Hematopoietic multipotent progenitor cell treated with erythropoietin and hydrocortisone succinate and interleukin-3 and kit ligand, for 6 days (in vitro differentiated cells): ENCODE measurements at places on chromosomes 2 and 18.

DNA sequence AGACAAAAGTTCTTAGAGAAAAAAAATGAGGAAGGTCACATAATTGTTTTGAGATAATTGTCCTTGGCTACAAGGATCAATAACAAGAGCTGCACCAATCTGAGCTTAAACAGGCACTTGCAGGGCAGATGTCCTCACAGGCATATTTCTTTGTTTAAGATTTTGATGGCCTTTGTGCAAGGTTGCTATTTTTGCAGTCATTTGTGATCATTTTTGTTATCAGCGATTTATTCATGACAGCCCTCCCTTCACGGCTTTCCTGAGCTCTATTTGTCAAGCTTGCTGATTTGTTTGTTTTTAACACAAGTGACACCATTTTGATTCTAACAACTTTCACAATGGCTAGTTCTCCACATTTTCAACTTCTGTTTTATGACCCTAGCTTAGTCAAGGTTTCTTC is 418.6 kb upstream of the REG3G start:
- DNase-seq, result no peak

DNA sequence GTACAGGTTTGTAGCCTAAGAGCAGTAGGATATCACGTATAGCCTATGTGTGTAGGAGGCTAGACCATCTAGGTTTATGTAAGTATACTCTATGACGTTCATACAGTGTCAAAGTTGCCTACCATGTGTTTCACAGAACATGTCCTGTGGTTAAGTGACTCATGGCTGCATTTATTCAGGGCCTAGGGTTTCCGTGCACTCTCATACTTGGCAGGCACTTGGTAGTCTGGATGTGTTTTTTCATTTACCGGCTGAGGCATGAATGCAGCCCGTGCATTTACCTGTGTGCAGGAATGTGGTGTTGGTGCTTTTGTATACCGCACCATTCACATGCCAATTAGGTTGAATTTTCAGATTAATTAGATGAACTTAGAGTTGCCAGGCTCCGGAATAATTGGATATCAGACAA is 43.4 kb downstream of the MYL12B start:
- DNase-seq, result no peak

DNA sequence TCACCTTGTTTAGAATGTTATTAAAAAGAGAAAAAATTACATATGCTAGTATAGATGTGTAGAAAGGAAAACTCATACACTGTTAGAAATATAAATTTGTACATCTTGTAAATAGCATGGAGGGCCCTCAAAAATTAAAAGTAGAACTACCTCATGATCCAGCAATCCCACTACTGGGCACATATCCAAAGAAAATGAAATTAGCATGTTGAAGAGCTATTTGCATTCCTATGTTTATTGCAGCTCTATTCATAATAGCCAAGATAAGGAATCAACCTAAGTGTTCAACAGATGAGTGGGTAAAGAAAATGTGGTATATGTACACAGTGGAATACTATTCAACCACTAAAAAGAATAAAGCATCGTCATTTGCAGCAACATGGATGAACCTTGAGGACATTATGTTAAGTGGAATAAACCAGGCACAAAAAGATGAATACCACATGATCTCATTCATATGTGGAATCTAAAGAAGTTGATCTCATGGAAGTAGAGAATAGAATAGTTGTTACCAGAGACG is 251.5 kb upstream of the THUMPD2 start:
- no peak for DNase-seq

DNA sequence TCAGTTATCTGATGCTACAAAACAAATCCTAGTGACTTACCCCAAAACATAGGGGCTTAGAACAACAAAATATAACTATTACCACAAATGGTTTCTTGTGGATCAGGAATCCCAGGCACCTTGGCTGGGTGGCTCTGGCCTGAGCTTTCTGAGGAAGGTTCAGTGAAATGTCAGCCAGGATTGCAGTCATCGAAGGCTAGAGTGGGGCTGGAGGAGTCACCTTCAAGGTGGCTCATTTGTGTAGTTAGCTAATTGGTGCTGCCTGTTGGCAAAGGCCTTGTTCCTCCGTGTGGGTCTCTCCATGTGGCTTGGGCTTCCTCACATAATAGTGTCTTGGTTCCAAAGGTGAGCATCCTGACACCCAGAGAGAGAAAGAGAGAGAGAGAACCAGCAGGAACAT is 57.4 kb downstream of the COPS8 start:
- DNase-seq, result no peak

GRCh38 chr2:166417669-166418068 is 41.9 kb upstream of the SCN9A start:
- peak; percentile 58 for DNase-seq

- DNase-seq, result peak; percentile 85
These were observed 648 bp downstream of the ARID5A start for GRCh38 chr2:96537066-96537733.

- no peak for DNase-seq
These were observed 1550.8 kb upstream of the PIK3C3 start for GRCh38 chr18:40404284-40404683.

GRCh38 chr2:161729-162128 is 102.1 kb downstream of the SH3YL1 start:
- DNase-seq, result no peak

GRCh38 chr18:49917742-49918141 is 104.4 kb upstream of the ACAA2 start:
- no peak for DNase-seq

- peak; percentile 43 for DNase-seq
These were observed 19.8 kb downstream of the BIN1 start for GRCh38 chr2:127086990-127087790.

GRCh38 chr2:86704459-86704971 is 15.6 kb upstream of the RMND5A start:
- no peak for DNase-seq

DNA sequence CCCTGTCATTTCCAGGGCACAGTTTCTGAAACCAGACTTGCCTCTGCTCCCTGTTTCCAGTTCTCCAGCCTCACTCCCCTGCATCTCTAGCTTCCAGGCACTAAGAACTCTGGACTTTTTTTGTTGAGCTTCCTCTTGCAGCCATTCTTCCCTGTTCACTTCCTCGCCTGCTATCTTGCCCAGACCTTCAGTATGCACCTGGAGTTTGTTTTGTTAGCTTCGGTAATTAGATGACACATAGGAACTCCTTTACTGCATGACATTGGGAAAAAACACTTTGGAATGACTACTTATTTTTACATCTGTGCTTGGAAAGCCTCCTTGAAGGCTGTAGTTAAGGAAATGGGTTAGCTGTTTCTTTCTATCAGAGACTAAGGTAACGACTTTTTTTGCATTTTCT is 35.2 kb downstream of the OTOF start:
- DNase-seq, result no peak

GRCh38 chr18:54205959-54206358 is 18.5 kb downstream of the MBD2 start:
- no peak for DNase-seq

- no peak for DNase-seq
These were observed 203.3 kb downstream of the TFCP2L1 start for GRCh38 chr2:121081701-121082100.

- DNase-seq, result no peak
These were observed 85.0 kb downstream of the MAP3K20 start for GRCh38 chr2:173160618-173161017.

- no peak for DNase-seq
These were observed 34.8 kb downstream of the TIMM21 start for GRCh38 chr18:74183130-74183529.

- no peak for DNase-seq
These were observed 117.6 kb downstream of the METTL8 start for GRCh38 chr2:171316220-171316619.

GRCh38 chr2:42979416-42979869 is 187.1 kb upstream of the HAAO start:
- DNase-seq, result no peak

GRCh38 chr2:230910546-230911177 is 14.4 kb downstream of the GPR55 start:
- DNase-seq, result peak; percentile 17

DNA sequence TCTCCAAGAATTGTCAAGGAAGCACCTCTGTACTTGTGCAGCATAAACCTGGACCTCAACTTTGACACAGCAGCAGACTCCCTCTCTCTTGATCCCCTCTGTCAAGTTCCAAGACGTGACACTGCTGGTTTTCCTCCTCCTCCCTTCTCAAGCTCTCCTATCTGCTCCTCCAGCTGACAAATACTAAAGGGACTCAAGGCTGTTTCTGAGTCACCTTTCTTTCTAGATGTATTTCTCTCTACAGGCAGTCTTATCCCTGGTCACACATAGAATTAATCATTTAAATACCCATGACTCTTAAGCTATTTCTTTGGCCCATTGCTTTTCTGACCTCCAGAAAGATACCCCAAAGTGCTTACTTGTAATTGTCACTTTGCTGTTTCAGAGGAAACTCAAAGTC is 53.5 kb downstream of the SEPTIN10 start:
- DNase-seq, result peak; percentile 55

DNA sequence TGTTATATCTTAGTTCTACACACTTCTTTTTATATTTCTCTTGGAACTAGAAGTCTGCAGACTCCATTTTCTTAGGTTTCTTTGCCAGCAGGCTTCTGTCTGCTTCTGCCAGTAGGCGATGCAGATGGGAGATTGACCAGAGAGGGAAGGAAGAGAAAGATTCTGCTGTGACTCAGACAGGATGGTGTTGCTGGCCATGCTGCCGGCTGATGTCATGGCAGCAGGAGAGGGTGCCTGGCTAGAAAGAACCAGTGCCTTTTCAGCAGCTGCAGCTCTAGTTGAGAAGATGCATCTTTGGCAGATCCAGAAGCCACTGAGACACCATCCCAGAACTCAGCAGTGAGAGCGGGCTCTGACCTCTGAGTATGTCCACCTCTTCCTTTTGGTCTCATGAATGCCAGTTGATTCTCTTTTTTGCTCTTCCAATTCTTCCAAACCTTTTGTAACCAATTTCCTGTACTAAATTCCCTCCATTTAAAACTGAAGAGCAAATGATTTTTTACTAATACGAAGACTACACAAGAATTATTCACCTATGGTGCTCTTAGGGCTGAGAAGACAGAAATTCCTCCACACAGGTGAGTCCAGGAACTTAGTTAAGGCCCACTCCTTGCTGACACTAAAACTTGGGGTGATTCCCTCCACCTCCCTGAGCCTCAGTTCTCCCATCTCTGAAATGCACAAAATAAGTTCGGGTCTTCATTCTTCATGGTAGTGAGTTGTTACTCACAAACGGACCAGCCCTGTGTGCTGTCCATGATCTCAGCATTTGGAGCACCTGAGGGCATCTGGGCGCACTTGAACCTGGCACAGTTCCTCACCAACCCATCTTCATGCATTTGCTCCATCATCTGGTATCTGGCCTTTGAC is 200.7 kb downstream of the MYCN start:
- DNase-seq, result no peak

- no peak for DNase-seq
These were observed 951.6 kb upstream of the SLC39A10 start for GRCh38 chr2:194705398-194705797.

GRCh38 chr18:33803636-33804035 is 225.6 kb downstream of the ASXL3 start:
- DNase-seq, result no peak

- DNase-seq, result peak; percentile 7
These were observed 42.4 kb downstream of the ADI1 start for GRCh38 chr2:3476985-3477327.

DNA sequence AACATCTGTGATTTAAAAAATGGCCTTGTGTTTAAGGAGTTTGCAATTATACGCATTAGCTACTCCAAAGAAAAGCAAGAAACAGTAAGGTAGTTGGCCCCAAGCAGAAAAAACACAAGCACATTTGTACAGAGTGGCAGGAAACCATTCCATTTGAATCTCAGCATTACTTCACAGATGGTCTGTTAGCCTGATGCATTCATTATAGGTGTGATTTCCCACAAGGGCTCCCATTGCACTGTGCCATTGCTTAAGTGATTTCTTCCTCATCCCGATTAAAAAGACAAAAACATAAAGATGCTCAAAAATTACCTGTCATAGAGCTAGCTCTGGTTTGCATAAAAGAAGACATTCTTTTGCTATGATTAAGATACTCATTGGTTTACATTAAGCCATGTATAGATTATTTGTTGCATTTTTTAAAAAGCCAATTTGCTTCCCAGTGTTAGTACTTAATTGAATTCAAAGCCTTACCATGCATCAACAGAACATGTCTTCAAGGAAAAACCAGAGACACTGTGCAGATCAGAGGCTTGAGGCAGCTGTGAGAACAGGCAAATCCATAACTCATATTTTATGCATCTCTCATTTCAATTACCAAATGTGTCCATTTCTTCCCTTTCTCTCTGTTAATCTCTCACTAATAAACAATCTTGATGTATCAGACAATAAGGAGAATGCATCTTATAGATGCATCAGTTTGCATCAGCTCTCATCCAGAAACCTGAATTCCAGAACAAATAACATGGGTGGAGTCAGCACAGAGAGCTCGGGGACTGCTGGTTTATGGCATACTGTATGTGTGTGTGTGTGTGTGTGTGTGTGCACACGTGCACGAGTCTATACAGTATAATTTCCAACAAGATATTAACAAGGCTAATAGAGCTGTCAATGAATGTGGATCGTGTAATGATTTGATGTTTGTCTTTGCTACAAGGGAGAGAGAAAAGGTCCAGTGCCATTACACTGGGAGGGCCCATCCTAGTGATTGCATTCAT is 558.6 kb upstream of the HS6ST1 start:
- no peak for DNase-seq

DNA sequence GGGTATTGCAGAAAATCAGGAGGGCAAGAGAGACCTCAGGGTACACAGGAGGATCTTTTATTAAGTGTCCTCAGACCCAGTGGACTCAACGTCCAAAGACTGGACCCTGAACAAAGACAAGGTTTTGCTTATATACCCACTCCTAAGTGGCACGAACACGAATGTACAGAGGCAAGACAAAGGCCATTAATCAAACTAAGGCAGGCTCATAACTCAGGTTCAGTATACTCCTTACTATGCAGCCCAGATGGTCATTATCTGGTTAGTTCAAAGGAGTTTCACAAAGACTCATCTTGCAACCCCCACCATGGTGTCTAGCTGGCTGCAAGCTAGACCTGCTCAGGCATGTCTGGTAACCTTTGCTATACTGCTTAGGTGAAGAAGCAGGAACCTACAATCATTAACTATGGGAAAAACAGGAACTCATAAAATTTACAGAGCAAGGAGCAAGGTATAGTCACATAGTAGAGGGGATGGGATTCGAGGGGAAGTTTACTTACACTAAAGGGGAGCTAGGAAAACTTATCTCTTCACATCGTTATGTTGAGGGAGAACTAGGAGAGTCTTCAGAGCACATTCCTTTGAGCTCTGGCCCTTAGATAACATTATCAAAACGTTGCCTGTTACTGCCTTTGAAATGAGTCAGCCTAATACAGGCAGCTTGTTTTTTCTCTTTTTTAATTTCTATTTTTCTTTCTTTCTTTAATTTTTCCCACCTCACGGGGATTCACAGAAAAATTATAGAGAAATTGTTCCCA is 33.9 kb downstream of the SLC4A3 start:
- DNase-seq, result peak; percentile 27

- no peak for DNase-seq
These were observed 119.1 kb downstream of the MAP4K4 start for GRCh38 chr2:101816598-101816997.

GRCh38 chr2:62150597-62151305 is 45.2 kb upstream of the B3GNT2 start:
- DNase-seq, result no peak
